ENCODE measurements at places on chromosomes 7 and 10.

DNA sequence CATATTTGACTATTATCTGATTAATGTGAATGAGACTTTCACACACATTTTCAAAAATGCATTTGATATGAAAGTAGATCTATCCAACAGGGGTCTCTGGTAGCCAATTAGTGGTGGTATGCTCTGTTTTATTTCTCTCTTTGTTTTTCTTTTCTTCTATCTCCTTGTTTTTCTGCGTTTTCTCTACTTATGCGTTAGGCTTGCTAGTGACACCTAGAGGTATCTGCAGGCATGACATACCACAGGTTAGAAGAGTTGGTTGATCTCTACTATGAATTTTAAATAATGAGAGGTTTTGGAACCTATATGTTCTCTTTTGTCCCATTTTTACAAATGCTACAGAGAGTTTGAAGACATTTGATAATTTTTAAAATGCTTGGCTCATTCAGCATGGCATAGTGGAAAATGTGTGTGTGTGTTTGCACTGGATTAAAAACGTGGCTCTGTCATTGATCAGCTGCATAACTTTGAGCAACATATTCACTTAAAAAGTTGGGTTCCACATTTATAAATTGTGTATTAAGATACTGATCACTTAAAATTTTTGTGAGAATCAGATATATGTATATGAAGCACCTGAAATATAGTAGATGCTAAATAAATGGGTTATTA lies 28.1 kb upstream of the PLXDC2 start:
- peak; percentile 68 for DNase-seq

GRCh38 chr10:69484736-69485135 lies 33.5 kb downstream of the TSPAN15 start:
- no peak for DNase-seq

DNA sequence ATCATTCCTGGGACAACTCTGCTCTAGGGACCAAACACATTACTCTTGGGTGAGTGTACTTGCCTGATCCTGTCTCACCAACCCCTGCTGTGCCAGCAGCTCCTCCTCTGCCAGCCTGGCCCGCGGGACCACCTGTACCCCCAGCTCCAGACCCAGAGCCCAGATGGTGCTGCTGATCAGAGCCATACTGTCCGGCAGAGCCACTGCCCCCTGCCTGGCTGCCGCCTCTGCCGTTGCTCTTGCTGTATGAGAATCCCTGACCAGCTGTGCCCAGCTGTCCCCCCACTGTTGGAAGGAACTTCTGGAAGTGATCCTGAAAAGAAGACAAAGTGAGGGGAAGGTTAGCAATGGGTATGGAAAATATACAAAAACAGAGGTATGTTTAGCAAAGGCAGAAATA lies 6.9 kb downstream of the MYOZ1 start:
- DNase-seq = no peak

DNA sequence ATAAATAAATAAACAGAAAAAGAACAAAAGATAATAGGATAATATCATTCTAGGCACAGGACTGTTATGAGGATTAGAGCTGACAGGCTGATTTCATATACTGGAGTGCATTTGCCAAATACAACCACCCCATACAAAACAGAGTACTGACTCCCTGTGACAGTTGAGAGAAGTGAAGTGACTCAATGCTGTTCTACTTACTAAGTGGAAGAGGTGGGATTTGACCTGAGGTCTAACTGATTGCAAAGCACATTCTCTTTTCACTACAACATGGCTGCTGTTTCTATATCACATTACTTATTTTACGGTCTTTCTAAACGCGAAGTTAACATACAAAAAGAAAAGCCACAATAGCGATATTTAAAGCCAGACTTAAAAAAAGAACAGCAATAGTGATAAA lies 51.4 kb downstream of the ITGB1 start:
- no peak for DNase-seq

- no peak for DNase-seq
Observed at GRCh38 chr7:17619196-17619818, 320.9 kb downstream of the AHR start.

GRCh38 chr10:110546499-110547110 lies 20.9 kb upstream of the SMC3 start:
- DNase-seq = no peak

DNA sequence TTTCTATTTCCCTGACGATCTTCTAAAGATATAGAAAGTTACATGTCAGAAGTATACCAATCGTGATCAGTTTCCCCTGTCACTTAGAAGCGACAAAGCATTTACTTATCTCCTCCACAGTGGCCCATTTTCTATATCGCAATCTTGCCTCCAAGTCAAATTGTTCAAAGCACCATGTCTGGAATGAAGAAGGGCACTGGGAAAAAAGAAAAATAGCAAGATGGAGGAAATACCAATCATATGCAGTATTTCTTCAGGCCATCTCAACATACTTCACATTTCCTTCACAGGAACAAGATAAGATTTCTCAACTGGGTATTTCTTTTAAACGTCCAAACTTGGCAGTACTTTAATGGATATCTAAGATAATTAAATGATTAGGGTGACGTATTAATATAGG lies 63.3 kb upstream of the IL6 start:
- DNase-seq = no peak

- DNase-seq = peak; percentile 53
Observed at GRCh38 chr10:66586073-66586472, 339.8 kb upstream of the LRRTM3 start.

GRCh38 chr10:47443145-47443544 lies 40.8 kb downstream of the ANXA8 start:
- no peak for DNase-seq

- no peak for DNase-seq
Observed at GRCh38 chr10:71517298-71518169, 120.8 kb downstream of the CDH23 start.

DNA sequence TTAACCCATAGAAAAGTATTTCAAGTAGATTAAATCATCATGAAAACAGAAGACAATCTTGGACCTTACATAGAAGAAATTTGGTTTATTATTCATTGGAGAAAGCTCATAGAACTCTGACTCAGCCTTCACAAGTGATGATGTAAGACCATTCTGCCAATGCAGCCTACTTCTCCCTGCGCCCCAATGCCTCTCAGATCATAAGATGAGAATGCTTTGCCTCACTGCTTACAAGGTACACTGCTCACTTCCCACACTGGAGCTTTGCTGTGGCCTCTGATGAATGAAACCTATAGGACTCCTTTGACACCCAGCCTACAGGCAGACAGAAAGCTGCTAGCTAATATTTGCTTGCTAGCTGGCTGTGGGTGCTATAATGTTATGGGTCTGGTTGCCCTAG lies 569.4 kb upstream of the STEAP1 start:
- DNase-seq = no peak

DNA sequence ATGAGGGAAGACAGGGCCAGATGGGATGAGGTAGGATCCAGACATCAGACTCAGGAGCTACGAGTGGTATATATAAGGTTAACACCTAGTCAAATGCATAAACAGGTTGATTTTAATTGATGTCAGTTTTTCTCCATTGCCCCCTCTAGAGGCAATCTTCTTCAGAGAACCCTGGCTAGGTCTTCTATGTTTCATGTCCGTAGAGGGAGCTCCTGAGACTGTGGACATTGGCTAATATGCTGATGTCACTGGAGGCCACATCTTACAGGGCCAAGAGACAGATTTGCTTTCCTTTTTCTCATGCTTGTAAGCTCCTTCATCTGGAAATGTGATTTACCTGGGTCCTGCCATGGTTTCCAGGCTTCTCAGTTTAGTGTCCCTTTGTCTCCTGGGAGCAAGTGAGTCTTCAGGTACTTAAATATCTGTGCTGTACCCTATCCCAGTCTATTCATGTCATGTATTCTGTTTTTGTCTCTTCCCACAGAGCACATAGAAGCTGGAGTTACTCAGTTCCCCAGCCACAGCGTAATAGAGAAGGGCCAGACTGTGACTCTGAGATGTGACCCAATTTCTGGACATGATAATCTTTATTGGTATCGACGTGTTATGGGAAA lies 161.6 kb upstream of the PRSS1 start:
- peak; percentile 76 for DNase-seq

GRCh38 chr7:142158736-142159496 lies 47.4 kb downstream of the MGAM2 start:
- DNase-seq = no peak

DNA sequence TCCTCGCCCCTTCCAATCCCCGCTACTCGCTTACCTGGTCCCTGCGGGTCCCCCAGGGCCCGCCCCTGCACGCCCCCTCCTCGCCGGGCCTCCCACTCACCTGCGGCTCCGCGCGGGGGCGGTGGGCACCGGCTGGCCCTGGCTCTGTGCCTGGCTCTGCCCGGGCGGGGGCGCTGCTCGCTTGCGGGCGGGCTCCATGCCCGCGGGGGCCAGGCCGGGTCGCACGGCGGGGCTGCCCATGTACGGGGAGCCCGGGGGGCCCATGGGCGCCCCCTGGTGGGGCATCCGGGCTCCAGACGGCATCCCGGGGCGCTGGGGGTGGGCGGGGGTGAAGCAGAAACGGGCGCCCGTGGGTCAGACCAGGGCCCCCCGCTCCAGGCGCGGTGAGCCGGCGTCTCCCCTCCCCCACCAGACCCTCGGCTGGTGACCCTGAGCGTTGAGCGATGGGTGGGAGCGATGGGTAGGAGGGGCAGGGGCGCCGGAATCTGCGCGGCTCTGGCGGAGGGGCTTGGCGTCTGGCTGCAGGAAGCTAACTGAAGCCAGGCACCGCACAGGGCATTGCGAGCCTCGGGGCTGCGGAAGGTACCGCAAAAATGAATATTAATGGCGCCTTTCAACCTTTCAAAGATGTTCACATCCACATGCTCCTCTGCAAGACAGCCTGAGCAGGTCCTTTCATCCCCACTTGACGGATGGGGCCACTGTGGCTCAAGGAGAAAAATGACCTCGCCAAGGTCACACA lies 3.0 kb downstream of the SMARCD3 start:
- peak; percentile 67 for DNase-seq

- DNase-seq = no peak
Observed at GRCh38 chr10:86390337-86391120, 23.9 kb upstream of the GRID1 start.

GRCh38 chr10:43806831-43807640 lies 158.4 kb upstream of the ZNF32 start:
- DNase-seq = no peak

DNA sequence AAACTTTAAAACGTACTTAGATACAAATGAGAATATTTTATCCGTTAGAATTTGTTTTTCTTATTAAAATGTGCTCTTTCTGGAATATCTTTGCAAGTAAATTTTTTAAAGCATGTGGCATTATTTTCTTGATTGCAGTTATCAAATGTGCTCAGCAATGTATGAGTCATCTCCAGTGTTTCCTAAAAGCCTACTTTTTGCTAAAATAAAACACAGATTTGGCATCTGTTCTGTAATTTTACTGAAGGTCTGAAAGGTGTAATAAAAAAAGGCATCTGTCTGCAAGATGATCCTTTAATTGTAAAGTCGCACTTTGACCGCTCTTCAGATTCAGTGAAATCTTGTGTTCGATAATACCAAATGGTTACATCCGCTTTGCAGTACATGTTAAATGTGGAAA lies 3.4 kb downstream of the GNAT3 start:
- DNase-seq = no peak

DNA sequence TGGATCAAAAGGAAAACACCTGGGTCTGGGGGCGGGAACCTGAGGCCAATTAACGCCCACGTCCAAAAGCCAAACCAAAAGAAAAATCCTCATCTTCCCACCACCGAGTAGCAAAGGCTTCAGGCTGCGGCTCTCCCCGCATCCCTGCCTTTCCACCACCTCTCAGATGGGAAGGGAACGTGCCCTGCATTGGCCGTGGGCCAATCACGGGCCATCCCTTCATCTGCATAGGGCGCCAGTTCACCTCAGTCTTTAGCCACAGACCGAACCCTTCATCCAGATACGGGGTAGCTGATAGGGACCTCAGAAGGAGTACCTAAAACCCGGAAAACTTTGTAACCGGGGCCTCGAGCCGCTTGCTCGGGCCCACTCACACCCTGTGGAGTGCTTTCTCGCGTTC lies 626 bp downstream of the PRPF18 start:
- DNase-seq = no peak

DNA sequence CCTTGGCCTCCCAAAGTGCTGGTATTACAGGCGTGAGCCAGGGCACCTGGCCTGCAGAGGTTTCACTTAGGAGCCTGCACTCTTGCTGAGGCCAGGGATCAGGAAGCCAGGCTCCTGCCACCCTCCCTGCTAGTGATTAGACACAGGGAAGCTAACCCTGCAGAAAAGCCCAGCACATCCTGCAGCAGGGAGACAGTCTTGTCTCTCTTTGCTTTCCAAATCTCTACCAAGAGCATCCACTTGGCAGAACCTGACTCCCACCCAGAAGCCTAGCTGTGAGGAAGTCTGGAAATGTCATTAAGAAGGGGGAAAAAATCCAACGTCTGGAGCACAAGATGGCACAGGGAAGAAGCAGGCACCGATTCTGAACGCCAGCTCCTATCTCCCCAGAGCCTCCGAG lies 8.0 kb upstream of the FAM171A1 start:
- DNase-seq = no peak

DNA sequence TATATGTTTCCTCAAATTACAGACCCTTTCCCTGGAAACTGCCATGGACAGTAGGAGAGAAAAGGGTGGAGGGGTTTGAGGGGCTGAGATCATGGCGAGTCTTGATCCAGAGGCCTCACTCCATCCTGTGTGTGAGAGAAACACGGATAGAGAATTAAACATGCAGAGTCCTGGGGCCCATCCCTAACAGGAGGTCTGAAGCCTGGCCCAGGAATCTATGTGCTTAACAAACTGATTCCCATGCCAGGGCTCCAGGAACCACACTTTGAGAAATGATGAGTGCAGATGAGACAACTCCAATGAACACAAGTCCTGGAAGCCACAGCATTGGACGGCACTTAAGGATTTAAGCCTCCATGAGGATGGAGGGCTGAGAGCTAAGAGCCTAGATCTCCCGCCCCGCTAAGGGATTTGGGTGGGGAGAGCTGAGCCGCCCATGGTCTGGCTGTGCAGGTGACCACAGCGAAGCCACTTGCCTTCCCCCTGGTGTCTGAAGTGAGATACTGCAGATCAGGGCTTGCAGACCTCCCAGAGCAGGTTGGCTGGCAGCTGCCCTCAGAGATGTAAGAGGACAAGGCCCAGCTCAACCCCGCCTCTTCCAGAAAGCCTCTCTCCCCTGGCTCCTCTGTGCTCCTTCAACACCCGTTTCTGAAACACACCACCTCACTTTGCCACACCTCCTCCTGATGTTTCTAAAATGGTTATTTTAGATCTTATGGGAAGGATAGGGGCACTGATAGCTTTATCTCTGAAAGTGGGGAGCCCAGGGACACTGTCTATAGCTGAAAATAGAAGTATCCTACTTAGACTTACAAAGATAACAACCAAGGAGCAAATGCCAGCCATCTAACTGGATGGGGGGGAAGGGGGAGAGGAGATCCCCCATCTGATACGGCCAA lies 24.8 kb upstream of the EIF5AL1 start:
- peak; percentile 45 for DNase-seq

DNA sequence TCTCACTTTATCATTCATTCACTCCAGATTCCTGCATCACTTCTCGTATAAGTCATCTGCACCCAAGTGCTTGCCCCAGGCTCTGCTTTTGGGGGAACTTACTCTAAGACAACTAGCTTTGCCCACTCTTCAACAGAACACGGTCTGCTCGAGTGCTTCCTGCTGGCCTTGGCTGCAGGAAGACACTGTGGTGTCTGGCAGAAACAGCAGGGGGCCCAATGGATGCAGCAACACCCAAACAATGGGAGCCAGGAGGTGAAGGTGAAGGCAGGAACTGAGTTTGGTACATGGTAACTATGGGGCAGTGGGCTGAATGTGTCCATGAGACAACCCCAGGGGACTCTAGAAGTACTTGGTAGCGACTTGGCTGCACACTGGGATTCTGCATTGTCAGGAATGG lies 344.0 kb downstream of the REEP3 start:
- DNase-seq = no peak

- no peak for DNase-seq
Observed at GRCh38 chr7:77306231-77307067, 106.8 kb upstream of the FGL2 start.
